ENCODE measurements at places on chromosomes 5 and 9.

GRCh38 chr5:57802131-57802530 lies 319.5 kb upstream of the ACTBL2 start:
- no peak for DNase-seq

DNA sequence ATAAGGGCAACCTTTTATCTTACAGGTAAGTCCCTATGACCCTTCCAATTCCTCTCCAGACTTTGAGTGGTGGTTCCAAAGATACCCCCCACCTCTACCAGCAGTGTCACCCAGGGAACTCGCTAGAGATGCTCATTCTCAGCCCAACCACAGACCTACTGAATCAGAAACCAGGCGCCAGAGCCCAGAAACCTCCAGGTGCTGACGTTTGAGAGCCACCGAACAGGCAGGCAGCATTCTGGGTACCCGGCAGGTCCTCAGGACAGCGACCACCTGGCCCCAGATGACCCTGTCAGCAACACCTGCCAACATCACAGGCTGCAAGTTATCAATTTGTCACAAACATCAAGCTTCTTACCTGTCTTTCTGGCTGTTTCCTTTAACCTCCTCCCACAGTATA lies 19.5 kb downstream of the RAPGEF1 start:
- no peak for DNase-seq

GRCh38 chr5:9405196-9405754 lies 140.6 kb downstream of the SEMA5A start:
- DNase-seq: no peak

- DNase-seq: peak; percentile 2
Observed at GRCh38 chr5:180670586-180671359, 21.4 kb upstream of the FLT4 start.

- DNase-seq: no peak
Observed at GRCh38 chr9:91411096-91411771, 12.4 kb downstream of the NFIL3 start.

DNA sequence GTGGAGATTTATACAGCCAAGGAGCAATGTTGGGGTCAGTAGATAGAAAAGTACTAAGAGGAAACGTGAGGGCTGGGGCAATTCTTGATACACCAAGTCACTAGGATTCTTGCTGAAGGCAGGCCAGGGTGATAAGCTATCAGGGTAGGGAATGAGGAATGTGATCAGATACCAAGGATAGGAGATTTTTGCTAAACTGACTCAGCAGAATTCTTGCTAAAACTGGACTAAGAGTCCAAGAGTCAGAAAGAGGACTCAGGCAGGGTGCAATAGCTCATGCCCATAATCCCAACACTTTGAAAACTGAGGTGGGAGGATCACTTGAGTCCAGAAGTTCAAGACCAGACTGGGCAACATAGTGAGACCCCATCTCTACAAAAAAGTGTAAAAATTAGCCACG lies 71.7 kb downstream of the ENTREP1 start:
- DNase-seq: no peak

- peak; percentile 21 for DNase-seq
Observed at GRCh38 chr5:160188141-160189015, 40.9 kb upstream of the FABP6 start.

DNA sequence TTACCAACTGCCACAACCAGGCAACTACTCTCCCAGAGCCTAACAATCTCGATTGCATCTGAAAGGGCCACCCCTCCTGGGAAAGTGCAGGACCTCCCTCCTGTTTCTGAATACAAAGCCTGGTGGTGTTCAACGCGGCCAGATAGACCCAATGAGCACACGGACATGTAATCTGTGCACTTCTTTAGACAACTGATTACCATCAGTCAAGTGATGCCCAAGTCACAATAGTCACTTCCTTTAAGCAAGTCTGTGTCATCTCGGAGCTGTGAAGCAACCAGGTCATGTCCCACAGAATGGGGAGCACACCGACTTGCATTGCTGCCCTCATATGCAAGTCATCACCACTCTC lies 739 bp downstream of the C9orf72 start:
- DNase-seq: no peak

DNA sequence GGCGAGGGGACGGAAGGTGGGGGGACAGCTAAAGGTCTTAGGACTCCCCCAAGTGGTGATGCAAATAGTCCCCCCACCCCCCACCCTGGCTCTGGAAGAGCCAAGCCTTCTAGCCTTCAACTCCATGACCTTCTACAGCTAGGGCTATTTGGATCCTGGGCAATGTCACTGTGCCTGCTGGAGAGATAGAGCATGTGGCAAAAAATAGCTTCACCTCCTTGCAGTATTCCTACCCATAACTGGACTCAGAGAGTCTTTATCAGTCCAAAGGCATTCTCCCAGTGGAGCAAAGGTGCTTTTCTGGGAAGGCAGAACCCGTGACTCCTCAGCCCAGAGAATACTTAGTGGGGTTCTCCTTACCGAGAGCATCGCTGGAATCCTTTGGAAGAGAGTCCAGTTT lies 48.9 kb upstream of the PPARGC1B start:
- no peak for DNase-seq

- no peak for DNase-seq
Observed at GRCh38 chr5:60492958-60493357, 207.0 kb downstream of the DEPDC1B start.

GRCh38 chr5:158309088-158309807 lies 450.3 kb upstream of the CLINT1 start:
- DNase-seq: no peak

DNA sequence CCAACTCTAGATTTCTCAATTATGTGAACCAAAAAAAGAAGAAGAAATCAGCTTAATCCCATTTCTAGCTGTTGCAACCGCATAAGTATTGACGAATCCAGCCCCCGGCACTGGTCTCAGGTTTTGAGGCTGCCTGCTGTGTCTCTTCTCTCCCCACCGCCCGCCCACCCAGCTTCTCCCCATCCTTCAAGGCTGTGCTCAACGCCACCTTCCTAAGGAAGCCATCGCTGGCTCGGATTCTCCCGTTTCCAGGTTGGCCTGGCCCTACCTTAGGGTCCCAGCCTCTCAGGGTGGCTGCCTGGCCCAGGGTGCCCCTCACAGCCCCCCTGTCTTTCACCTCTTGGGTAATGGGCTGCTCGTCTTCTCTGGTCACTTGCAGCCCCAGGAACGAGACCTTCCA lies 77.8 kb downstream of the HRH2 start:
- DNase-seq: no peak

DNA sequence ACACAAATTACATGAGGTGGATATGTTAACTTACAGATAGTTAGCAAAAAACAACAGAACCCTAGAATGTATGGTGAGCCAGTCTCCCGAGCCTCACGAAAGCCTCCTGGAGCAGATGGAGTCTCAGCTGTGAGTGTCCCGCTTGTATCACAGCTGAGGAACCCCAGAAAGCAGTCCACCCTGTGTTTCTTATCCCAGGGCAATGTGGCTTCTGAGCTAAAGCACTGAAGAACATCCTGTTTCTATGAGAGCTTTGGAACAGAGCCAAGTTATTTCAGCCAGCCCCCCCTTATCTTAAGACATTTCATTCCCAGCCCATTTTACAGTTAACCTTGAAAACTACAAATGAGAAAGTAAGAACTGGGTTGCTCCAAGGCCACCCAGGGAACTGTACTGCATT lies 1220.9 kb upstream of the CDH6 start:
- no peak for DNase-seq

GRCh38 chr9:21715408-21715807 lies 87.0 kb upstream of the MTAP start:
- no peak for DNase-seq

- DNase-seq: peak; percentile 16
Observed at GRCh38 chr5:61866930-61867329, 439.1 kb upstream of the KIF2A start.

GRCh38 chr5:139481580-139482049 lies 943 bp downstream of the STING1 start:
- no peak for DNase-seq

DNA sequence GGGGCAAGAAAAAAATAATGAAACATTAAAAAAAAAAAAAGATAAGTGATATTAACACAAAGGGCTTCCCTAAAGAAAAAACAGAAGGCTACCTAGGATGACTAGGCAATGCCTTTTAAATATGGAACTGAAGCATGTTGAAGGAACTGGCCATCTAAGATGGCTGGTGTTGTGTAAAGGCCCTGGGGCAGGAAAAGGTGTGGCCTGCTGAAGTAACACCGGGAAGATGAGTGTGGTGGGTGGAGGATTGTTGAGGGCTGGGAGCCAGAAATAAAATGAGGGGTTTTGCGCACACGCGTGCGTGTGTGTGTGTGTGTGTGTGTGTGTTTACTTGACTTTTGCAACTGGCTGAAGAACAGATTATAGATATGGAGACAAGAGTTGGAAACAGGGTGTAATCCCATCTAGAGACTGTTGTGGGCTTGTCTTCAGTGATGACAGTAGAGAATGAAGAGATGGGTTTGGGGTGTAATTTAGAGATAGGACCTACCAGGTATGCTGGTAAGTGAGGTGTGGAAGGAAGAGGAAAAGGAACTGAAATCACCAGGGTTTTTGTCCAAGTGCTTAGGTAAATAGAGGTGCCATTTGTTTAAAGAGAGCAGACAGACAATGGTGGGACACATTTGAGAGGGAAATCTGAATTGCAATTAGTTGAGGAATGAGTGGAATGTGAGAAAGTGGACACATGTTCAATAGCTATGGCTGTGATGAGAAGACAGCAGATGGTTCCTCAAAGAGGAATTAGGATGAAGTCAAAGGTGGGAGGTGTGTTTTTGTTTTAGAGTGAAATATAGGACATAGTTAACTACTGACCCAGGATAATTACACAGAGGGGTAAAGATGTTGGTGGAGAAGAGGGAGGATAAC lies 33.9 kb downstream of the RAD23B start:
- DNase-seq: no peak

DNA sequence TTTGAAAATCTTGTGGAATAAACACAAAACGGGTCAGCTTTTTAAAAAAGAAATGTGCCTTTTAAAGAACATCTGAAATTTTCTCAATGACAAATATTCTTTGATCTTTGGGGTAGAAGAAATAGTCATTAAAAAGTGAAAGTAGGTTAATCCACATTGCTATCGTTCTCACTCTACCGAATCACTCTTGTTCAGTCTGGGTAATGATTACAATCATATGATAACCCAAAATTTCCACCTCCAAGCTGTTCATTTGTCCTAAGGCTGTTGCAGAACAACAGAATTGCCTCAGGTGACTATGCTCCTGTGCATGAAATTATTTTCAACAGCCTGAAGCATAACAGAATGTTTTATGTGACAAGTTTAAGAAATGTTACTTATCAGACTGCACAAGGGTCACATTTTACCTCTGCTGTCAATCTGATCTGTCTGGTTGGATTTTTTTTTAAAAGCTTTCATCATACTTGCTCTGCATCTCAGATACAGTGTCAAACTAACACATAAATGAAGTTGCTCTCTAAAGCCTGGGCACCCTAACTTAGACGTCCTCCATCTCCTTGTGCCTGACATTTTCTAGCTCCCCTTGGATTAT lies 227.3 kb downstream of the LURAP1L start:
- no peak for DNase-seq

GRCh38 chr5:75626959-75627358 lies 15.7 kb downstream of the ANKDD1B start:
- DNase-seq: no peak

DNA sequence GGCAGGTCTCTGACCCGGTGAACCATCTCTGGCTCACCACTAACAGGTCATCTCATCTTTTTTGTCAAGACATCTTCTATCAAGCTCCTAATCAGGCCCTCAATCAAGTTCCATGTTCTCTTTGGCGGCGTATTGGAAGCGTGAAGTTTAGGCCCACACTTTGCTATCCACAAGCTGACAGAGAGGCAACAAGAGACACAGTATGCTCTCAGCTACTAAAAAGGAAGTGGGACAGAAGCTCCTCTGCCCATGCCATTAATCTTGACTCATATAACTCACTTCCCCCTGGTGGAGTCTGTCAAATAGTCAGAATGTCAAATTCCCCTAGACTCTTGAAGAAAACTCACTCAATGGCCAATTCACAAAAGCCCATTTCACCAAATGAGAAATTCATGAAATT lies 77.6 kb upstream of the TMC1 start:
- no peak for DNase-seq

- DNase-seq: no peak
Observed at GRCh38 chr5:89055695-89056085, 172.7 kb upstream of the MEF2C start.

DNA sequence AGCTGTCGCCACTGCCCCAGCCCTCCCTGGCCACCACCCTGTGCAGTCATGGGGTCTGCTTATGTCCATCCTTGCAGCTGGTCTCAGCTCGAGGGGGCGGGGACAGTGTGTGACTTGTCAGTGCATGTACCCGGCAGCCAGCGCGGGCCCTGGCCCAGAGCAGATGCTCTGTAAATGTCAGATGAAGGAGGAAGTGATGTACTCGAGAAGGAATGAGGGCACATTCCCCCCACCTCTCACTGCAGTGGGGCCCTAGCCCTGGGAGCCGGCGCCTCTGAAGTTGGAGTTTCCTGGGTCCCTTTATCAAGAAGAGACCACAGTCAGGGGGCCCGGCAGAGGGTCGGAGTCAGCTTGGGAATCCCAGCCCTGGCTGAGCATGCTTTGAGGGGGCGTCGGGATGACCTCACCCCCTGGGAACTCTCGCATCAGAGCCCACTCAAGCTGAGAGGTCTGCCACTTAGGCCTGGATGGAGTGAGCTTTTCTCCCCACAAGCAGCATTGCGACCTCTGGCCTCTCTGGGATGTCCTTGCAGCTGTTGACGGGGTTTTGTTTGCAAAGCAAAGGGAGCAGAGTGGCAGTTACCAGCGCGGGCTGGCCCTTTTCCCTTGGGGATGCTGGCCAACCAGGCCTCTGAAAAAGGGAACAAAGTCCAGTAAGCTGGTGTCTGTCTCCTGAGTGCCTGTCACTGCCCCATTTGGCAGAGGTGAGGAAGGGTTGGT lies 19.0 kb downstream of the NEURL1B start:
- peak; percentile 37 for DNase-seq

- DNase-seq: no peak
Observed at GRCh38 chr5:14417276-14417730, 164.3 kb upstream of the OTULINL start.

DNA sequence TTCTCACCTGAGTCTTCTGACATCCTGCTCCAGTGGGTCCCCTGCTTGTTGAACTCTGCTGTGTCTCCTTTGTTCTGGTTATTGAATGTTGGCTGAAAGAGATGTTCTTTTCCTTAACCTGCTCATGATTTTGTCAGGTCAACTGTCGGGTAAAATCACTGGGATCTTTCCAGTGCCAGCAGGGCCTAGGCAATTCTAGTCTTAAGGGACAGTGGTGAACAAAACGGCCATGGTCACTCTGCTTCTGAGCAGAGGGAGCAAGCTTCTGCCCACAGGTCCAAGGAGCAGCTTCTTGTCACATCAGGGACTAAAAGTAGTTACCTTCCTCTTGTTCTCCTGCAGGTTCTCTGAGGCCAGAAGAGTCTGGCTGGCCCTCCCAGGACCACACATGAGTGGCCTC lies 65.6 kb downstream of the SEC61B start:
- DNase-seq: no peak

DNA sequence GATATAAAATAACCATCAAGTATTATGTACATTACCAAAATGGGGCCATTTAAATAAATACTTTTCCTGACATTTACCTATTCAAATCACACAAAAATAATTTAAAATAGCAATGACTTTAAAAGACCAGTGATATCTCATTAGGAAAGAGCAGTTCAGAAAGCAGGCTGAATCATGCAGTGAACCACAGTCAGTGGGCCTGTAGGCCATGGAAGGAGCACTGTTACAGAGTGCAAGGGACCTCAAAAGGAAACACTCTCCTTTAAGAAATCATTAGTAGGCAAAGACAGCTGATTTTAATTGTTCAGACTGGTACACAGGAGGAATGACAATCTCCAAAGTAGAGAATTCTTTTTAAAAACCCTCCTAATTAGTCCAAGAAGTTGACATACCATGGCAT lies 283.5 kb upstream of the EFNA5 start:
- no peak for DNase-seq

GRCh38 chr5:126846344-126846743 lies 69.4 kb downstream of the LMNB1 start:
- DNase-seq: no peak

Measured in AG09309 (cell line).